ENCODE measurements at places on chromosomes 11 and 22. TPM values are rescaled to one million over a fixed set of nuclear protein-coding genes. Genes with fewer than 3 reads are reported as not detected.

DNA sequence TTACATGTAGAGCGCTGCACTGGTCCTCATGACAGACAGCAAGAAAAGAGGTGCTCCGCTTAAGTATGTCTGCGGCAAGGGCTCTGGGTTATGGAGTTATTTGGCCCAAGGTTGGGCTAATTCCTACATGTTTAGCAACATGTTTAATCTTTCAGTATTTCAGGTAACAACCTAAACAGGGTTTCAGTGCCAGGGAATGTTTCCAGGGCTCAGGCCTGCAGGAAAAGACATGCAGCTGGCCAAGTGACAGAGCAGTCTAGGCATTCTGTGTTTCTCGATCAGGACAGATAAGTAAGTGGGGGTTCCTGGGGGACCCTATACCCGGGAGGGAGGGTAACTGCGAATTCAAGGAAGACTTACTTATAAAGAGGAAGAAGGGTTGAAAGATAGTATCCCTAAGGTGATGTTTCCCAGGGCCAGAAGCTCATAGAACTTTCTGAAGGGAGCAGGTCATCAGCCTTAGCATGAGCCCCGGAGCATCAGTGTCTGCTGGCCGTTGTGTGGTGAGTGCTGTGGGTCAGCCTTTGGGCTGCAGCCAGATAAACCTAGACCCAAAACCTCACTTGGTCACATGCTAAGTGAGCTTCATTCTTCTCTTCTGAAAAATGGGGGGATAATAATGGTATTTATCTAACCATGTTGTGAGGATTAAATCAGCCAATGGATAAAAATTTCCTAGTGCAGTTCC lies 18.4 kb downstream of the KCNJ5 start:
- no peak overlapping the region for H3K4me3 ChIP-seq
- no peaks in the 10 kb centered on the region for H3K27me3 ChIP-seq
- no peak overlapping the region for H3K27ac ChIP-seq

DNA sequence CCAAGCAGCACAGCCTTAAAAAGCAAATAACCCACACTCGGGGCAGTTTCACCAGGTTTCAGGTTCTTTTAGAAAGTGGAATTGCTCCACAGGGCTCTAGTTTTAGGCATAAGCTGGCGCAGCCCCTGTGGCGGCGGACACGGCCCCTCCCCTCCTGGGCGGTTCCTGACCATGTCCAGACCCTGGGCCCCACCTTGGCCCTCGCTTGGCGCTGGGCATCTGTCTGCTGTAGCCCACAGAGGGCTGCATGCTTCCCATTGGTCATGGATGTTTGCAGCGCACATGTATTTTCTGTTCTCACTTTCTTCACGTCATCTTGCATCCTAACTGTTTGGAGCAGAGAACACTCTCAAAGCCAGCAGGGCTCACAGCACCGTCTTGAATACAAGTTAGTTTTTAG lies 244.3 kb downstream of the BRD1 start:
- H3K4me1 ChIP-seq, result no peaks in the 10 kb centered on the region
- no peak overlapping the region for H3K27ac ChIP-seq
- no peak for DNase-seq
- no peaks in the 10 kb centered on the region for H3K36me3 ChIP-seq

DNA sequence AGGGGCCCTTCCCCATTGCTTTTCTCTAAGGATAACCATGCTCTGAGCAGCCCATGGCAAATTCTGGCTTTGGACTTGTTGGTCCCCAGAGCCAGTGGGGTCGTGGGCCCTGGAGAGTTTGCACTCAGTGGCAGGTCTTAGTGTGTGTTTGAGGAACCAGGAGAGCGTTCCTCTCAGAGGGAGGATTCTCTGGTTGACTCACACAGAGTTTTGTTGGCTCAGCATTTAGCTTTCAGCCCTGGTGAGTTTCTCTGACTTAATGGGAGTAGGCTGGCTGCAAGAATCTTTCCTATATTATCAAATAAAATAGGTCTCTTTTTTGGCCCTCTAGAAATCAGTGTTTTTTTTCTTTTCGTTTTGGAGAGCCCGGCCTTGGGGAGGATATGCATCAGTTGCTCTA lies 20.9 kb downstream of the ST14 start:
- no peak overlapping the region for H3K27ac ChIP-seq

DNA sequence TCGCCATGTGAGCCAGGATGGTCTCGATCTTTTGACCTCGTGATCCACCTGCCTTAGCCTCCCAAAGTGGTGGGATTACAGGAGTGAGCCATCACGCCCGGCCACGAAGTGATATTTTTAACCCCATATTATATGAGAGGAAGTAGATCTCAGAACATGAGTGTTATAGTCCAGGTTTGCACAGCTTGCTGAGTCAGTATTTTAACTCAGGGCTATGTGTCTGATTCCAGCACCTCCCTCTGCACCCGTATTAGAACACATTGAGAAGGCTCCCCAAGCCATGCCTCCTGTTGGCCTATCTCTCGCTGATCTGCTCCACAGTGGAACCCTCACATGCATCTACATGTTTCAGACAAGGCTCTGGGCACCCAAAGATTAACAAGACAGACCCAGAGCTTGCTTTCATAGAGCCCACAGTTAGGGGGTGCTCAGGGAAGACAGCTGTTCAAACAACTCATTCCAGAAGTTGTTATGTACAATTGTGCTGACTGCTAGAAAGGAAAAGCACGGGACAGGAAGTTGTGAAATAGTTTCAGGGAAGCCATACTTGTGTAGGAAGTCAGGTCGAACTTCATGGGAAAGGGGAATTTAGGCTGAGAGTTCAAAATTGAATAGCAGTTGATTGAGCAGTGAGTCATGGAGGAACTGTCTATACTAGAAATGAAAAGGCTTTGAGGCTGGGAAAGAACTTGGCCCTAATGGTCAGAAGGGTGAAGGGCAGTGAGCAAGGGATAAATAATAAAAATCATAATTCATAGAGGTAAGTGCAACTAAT lies 49.3 kb upstream of the CLPB start:
- H3K36me3 ChIP-seq, result no peaks in the 10 kb centered on the region
- no peak for DNase-seq
- no peaks in the 10 kb centered on the region for H3K27me3 ChIP-seq
- no peaks in the 10 kb centered on the region for H3K4me1 ChIP-seq
- no peak overlapping the region for H3K4me3 ChIP-seq

- H3K4me3 ChIP-seq, result no peak overlapping the region
- H3K27me3 ChIP-seq, result no peaks in the 10 kb centered on the region
- no peaks in the 10 kb centered on the region for H3K4me1 ChIP-seq
- no peak overlapping the region for H3K27ac ChIP-seq
- H3K36me3 ChIP-seq, result peaks cover 3% of the 10 kb centered on the region
Observed at GRCh38 chr11:12241971-12242672, 131.7 kb downstream of the MICAL2 start.

DNA sequence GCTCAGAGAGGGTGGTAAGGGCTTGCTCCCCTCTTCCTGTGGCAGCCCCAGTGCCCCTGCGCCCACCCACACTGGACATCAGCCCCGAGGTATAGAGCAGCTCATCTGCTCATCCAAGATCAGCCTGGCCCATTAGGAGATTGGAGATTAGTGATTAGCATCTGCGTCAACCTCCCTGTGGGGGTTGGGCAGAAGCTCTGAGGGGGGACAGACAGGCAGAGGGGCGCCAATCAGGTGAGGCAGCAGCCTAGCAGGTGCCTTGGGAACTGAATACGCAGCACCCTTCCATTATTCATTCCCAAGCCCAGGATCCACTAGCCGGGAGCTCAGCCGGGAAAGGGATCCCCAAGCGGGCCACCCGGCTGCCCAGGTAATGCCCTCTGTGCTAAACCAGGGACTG lies 11.0 kb downstream of the SMTN start:
- DNase-seq, result no peak
- peaks cover 7% of the 10 kb centered on the region for H3K36me3 ChIP-seq
- H3K4me3 ChIP-seq, result no peak overlapping the region
- H3K4me1 ChIP-seq, result peaks cover 47% of the 10 kb centered on the region
- no peaks in the 10 kb centered on the region for H3K27me3 ChIP-seq

- H3K27me3 ChIP-seq, result no peaks in the 10 kb centered on the region
- no peak for DNase-seq
- peaks cover 75% of the 10 kb centered on the region for H3K4me1 ChIP-seq
- peaks cover 41% of the 10 kb centered on the region for H3K36me3 ChIP-seq
- H3K4me3 ChIP-seq, result peak overlapping the region; percentile 96
- H3K27ac ChIP-seq, result peak overlapping the region; percentile 100
Observed at GRCh38 chr22:28798810-28799605, 1.4 kb downstream of the XBP1 start.

DNA sequence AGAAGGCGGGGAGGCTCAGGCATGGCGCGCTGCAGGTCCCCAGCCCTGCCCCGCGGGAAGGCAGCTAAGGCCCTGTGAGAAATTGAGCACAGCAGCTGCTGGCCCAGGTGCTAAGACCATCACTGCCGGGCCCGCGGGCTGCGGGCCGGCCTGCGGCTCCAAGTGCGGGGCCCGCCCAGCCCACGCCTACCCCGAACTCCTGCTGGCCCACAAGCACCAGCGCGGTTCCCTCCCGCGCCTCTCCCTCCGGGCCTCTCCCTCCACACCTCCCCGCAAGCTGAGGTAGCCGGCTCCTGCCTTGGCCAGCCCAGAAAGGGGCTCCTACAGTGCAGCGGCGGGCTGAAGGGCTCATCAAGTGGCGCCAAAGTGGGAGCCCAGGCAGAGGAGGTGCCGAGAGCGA lies 4.6 kb upstream of the RDX start:
- no peak overlapping the region for H3K27ac ChIP-seq
- no peak overlapping the region for H3K4me3 ChIP-seq

- no peaks in the 10 kb centered on the region for H3K27me3 ChIP-seq
- H3K27ac ChIP-seq, result no peak overlapping the region
Observed at GRCh38 chr22:43931771-43932170, 8.2 kb downstream of the PNPLA3 start.

DNA sequence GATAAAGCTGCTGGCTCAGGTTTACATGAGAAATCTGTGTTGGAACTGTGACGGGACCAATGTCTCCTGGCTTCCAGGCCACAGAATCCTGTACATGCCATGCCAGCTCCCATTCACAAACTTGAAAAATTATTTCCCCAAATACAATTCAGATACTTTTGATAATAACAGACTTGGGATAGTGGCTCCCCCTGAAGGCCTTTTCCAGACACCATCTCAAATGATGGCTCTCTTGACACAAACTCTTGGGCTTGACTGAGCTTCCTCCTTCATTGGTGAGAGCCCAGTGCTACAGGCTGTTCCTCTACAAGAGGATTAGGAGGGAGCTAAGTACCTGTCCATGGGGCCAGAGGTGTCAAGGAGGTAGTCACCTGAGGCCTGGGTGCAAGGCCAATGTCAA lies 104.7 kb upstream of the PAX6 start:
- no peaks in the 10 kb centered on the region for H3K27me3 ChIP-seq
- DNase-seq, result no peak
- H3K36me3 ChIP-seq, result no peaks in the 10 kb centered on the region
- no peak overlapping the region for H3K4me3 ChIP-seq
- no peak overlapping the region for H3K27ac ChIP-seq

The SWAP70 gene
- 32.2 TPM for total RNA-seq

The FOLR3 gene
- not detected for total RNA-seq

The USP28 gene
- 12.3 TPM for total RNA-seq

The KCNJ1 gene
- total RNA-seq, result 1.5 TPM

The LARGE2 gene
- 6.6 TPM for total RNA-seq

The MRGPRX4 gene
- not detected for total RNA-seq

The P2RX3 gene
- total RNA-seq, result not detected
